ENCODE measurements at places on chromosomes 2 and 18.

DNA sequence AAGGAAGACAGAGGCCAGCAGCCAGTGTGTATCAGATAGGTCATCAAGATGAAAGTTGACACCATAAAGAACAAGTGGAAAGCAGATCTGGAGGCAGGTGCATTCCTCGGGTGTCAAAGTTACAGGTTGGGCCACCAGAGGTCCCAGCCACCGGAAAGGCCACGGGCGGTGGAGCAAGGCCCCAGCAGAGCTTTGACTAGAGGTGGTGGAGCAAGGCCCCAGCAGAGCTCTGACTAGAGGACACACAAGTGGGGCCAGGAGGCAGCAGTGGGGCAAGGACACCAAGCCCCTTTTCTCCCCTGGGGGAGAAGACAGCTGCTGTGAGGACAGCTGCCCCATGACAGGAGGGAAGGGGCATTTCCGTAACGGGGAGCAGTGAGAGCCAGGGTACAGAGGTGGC is 115.1 kb downstream of the GYPC start:
- H3K36me3 ChIP-seq, result no peaks in the 10 kb centered on the region
- no peaks in the 10 kb centered on the region for H3K27me3 ChIP-seq
- no peak for DNase-seq
- no peak overlapping the region for H3K27ac ChIP-seq

- no peaks in the 10 kb centered on the region for H3K27me3 ChIP-seq
- H3K27ac ChIP-seq, result no peak overlapping the region
- H3K4me3 ChIP-seq, result no peak overlapping the region
Observed at GRCh38 chr2:239392072-239392357, 8.8 kb downstream of the HDAC4 start.

- DNase-seq, result peak; percentile 86
- H3K4me3 ChIP-seq, result no peak overlapping the region
- H3K4me1 ChIP-seq, result peaks cover 83% of the 10 kb centered on the region
- H3K27me3 ChIP-seq, result no peaks in the 10 kb centered on the region
- H3K27ac ChIP-seq, result peak overlapping the region; percentile 76
Observed at GRCh38 chr18:10020171-10020570, 106.4 kb downstream of the VAPA start.

- H3K27ac ChIP-seq, result no peak overlapping the region
- no peak overlapping the region for H3K4me3 ChIP-seq
- no peaks in the 10 kb centered on the region for H3K4me1 ChIP-seq
- H3K27me3 ChIP-seq, result no peaks in the 10 kb centered on the region
Observed at GRCh38 chr18:79873449-79874110, 75.8 kb downstream of the KCNG2 start.

- no peak overlapping the region for H3K27ac ChIP-seq
- no peaks in the 10 kb centered on the region for H3K4me1 ChIP-seq
- no peaks in the 10 kb centered on the region for H3K27me3 ChIP-seq
- no peak for DNase-seq
- no peak overlapping the region for H3K4me3 ChIP-seq
Observed at GRCh38 chr2:57881998-57882888, 164.4 kb upstream of the VRK2 start.

GRCh38 chr2:10350761-10351160 is 48.1 kb downstream of the HPCAL1 start:
- no peak overlapping the region for H3K27ac ChIP-seq
- DNase-seq, result peak; percentile 62
- no peak overlapping the region for H3K4me3 ChIP-seq
- peaks cover 17% of the 10 kb centered on the region for H3K36me3 ChIP-seq
- no peaks in the 10 kb centered on the region for H3K27me3 ChIP-seq
- peaks cover 41% of the 10 kb centered on the region for H3K4me1 ChIP-seq

- no peaks in the 10 kb centered on the region for H3K27me3 ChIP-seq
- peak overlapping the region; percentile 97 for H3K27ac ChIP-seq
- H3K4me3 ChIP-seq, result peak overlapping the region; percentile 88
- peak; percentile 10 for DNase-seq
- no peaks in the 10 kb centered on the region for H3K36me3 ChIP-seq
Observed at GRCh38 chr2:226031647-226032501, 632.4 kb downstream of the NYAP2 start.

- no peaks in the 10 kb centered on the region for H3K36me3 ChIP-seq
- no peaks in the 10 kb centered on the region for H3K27me3 ChIP-seq
- H3K4me1 ChIP-seq, result no peaks in the 10 kb centered on the region
- no peak overlapping the region for H3K27ac ChIP-seq
- no peak overlapping the region for H3K4me3 ChIP-seq
- DNase-seq, result no peak
Observed at GRCh38 chr2:213451542-213452239, 167.4 kb downstream of the SPAG16 start.

- H3K36me3 ChIP-seq, result no peaks in the 10 kb centered on the region
- H3K27ac ChIP-seq, result no peak overlapping the region
- no peak overlapping the region for H3K4me3 ChIP-seq
- no peak for DNase-seq
Observed at GRCh38 chr2:67036444-67036843, 360.7 kb upstream of the ETAA1 start.

DNA sequence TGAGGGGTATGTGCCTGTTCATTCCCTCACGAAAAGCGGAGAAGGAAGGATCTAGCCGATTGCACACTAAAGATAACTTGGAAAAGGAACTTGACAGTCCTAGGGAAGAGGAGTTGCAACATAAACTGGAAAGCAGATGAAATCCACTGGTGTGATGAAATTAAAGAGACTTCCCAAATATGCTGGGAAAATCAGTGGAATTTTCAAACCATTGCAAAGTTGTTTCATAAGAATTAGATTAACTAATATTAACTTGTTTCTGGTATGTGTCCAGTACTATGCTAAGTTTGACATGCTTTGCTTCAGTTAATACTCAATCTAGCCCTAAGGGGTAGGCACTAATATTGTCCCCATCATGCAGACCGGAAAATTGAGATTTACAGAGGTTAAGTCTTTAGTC is 222.7 kb downstream of the IKZF2 start:
- H3K4me3 ChIP-seq, result no peak overlapping the region
- DNase-seq, result no peak
- H3K27ac ChIP-seq, result no peak overlapping the region

- no peaks in the 10 kb centered on the region for H3K4me1 ChIP-seq
- no peak overlapping the region for H3K4me3 ChIP-seq
- no peaks in the 10 kb centered on the region for H3K27me3 ChIP-seq
- H3K27ac ChIP-seq, result no peak overlapping the region
- H3K36me3 ChIP-seq, result no peaks in the 10 kb centered on the region
Observed at GRCh38 chr2:237130562-237131421, 45.1 kb downstream of the COPS8 start.

DNA sequence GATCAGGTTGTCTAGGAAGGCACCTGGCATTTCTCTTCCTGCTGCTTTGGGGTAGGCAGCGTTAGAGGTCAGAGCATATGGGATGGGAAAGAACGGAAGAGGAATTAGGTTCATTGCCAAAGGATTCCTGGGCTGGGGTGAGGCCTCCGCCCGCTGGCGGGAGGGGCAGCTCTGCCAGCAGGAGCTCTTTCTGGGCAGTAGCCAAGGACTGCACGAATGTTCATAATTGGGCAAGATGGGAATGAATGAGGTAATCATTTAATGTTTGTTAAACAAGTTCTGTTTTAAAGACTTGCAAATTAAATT is 253.9 kb downstream of the AGAP1 start:
- H3K4me3 ChIP-seq, result no peak overlapping the region
- H3K4me1 ChIP-seq, result no peaks in the 10 kb centered on the region
- H3K36me3 ChIP-seq, result no peaks in the 10 kb centered on the region
- DNase-seq, result no peak
- H3K27ac ChIP-seq, result no peak overlapping the region
- no peaks in the 10 kb centered on the region for H3K27me3 ChIP-seq

DNA sequence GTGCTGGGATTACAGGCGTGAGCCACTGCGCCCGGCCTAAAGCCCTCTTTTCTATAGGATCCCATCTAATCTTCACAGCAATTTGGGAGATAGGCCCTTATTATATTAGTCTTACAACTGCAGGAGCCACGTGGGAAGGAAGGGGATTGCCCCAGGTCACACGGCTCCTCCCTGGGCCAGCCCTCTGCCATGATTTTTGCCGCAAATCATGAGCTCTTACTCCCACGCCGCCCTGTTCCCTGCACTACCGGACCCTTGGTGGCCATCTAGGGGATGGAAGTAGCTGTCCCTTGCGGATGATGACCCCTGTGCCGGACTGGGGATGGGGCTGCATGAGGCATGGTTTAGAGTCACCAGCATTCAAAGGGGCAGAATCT is 28.4 kb upstream of the PTMA start:
- no peaks in the 10 kb centered on the region for H3K36me3 ChIP-seq
- DNase-seq, result no peak
- peaks cover 20% of the 10 kb centered on the region for H3K4me1 ChIP-seq
- H3K4me3 ChIP-seq, result no peak overlapping the region
- H3K27me3 ChIP-seq, result peaks cover 5% of the 10 kb centered on the region

DNA sequence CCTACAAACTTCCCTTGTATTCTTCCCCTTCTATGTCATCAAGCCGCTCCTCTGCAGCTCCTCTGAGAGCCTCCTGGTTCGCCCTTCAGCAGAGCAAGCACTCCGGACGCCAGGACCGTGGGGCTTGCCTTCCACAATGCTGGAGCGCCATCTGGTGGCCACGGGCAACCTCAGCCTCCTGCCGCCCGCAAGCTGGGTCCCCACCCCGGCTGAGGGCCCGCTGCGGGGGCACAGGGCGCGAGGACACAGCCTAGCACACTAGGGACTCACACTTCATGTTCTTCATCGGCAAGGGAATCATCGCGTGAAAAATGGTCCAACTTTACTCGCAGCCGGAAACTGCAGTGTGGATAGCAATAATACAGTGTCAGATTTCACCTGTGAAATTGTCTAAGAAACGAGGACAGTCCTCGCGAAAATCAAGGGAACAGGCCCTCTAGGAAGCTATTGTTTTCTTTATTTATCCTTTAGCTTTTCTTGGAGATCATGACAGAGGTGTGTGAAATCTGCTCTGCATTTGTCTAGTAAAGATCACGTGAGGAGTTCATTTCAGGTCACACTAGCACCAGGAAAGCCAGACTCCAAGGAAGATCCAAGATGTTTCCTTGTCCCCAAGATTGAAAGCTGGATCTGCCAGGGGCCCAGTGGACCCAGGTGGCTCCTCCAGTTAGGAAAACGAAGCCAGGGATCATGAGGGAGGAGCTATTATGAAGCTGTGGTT is 5.8 kb downstream of the PRLH start:
- H3K4me3 ChIP-seq, result no peak overlapping the region
- DNase-seq, result peak; percentile 84
- no peaks in the 10 kb centered on the region for H3K36me3 ChIP-seq
- H3K27me3 ChIP-seq, result no peaks in the 10 kb centered on the region
- no peak overlapping the region for H3K27ac ChIP-seq

- peaks cover 13% of the 10 kb centered on the region for H3K27me3 ChIP-seq
- no peaks in the 10 kb centered on the region for H3K36me3 ChIP-seq
- no peak for DNase-seq
Observed at GRCh38 chr2:120862201-120863060, 126.8 kb downstream of the GLI2 start.

DNA sequence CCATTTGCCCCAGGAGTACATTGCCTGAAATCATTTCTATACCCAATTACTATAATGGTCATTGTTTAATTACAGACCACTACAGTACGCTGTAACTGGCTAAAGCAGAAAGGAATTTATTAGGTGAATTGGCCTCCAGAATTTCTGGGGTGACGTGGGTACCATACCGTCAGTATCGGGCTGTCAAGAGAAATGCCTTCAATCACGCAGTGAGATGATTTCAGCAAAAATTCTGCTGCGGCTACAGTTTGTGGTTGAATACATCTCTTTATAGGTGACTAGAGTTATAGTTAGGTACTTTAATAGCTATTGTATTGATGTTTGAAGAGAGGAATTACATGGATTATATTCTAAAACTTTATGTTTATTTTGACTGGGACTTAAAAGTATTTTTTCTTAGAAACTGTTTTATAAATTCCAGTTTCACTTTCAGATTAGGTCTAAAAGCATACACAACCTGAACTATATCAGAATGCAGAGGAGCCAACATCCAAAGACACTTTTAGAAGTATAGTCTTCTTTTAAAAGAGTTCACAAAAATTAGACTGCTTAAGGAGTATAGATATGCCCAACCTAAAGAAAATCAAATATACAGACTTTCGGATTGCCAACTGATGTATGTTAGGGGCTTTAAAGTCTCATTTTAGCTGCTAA is 128.4 kb downstream of the TTC27 start:
- no peaks in the 10 kb centered on the region for H3K4me1 ChIP-seq
- peak overlapping the region; percentile 63 for H3K4me3 ChIP-seq
- no peak for DNase-seq

DNA sequence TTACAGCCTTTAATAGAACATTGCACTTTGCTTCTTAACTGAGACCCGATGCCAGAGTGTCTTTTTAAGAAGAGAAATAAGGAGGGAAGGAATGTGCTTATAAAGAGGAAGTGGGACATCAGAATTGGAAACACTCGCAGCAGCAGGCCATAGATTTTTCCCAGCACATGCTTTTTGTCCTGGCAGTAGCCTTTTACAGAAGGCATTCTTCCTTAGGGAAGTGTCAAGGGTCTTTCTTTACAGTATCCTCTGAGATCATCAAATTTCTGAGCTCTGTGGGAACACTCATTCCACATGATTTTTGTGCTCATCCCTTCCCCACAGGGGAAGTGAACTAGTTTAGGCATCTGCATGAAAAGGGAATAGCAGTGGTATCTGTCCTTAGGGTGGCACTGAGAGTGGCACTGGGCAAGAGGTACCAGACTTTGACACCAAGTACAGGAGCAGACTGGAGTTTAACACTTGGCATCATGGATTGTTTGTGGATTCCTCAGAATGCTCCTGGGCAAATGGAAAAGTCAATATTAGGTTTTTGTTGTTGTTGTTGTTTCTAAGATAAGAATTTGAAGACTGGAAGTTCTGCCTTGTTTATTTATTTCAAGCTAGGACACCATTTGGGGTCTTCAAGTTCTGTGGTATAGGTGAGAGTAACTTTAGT is 4.1 kb downstream of the MYO1B start:
- H3K4me3 ChIP-seq, result no peak overlapping the region
- DNase-seq, result no peak
- H3K4me1 ChIP-seq, result peaks cover 15% of the 10 kb centered on the region
- no peaks in the 10 kb centered on the region for H3K36me3 ChIP-seq

- H3K27me3 ChIP-seq, result no peaks in the 10 kb centered on the region
- peak; percentile 28 for DNase-seq
- H3K4me3 ChIP-seq, result no peak within 1 kb of the TSS
- no peaks in the 10 kb centered on the region for H3K4me1 ChIP-seq
Observed at GRCh38 chr2:201357221-201357620, at the start of gene FLACC1. FLACC1 (minus strand) TSS chr2:201357345; CDS start chr2:201351404, 5,941 bp downstream.

- no peak overlapping the region for H3K27ac ChIP-seq
- DNase-seq, result no peak
Observed at GRCh38 chr2:128446049-128446873, 127.6 kb upstream of the HS6ST1 start.

DNA sequence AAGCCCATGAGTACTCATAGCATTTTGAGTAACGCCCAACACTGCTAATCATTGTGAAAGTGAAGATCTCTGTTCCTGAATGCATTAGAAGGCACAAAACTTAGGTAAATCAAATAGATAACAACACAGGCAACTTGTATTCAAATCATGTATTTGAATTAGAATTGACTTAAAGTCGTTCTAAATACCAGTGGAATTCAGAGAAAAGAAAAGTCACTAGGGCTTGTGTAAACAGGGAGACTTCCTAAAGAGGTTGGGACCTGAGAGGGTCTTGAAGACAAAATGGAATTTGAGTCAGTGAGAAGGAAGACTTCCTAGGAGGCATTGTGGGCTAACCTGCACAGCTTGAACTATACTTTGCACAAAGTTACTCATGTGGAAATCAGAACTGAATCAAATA is 127.2 kb downstream of the CTNNA2 start:
- H3K27ac ChIP-seq, result no peak overlapping the region
- H3K4me3 ChIP-seq, result no peak overlapping the region
- H3K36me3 ChIP-seq, result no peaks in the 10 kb centered on the region
- H3K4me1 ChIP-seq, result no peaks in the 10 kb centered on the region

GRCh38 chr2:65313126-65313953 is 85.7 kb downstream of the ACTR2 start:
- no peak overlapping the region for H3K27ac ChIP-seq
- H3K36me3 ChIP-seq, result peaks cover 44% of the 10 kb centered on the region
- DNase-seq, result no peak
- H3K27me3 ChIP-seq, result no peaks in the 10 kb centered on the region
